ENCODE measurements at places on chromosomes 1 and 21.

GRCh38 chr1:53502641-53503432, 43.6 kb downstream of the DMRTB1 start:
- DNase-seq = no peak

DNA sequence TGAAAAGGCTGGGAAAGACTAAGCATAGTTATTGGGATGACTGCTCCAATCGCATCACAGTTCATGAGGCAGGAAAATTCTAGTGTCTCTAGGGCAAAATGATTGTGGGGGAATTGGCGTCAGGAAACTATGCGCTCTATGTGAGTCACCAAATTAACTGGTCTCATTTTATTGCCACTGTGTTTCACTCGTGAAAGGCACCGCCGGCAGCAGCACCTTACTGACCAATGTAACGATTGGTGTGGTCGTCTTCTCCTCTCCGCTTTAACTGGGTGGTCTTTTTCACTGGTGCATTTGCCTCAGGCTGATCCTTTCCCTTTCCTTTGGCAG, 83.5 kb downstream of the SPAG17 start:
- DNase-seq = no peak

- no peak for DNase-seq
These were observed 210.8 kb upstream of the PLD5 start for GRCh38 chr1:242735323-242735722.

GRCh38 chr1:199151634-199152425, 513.0 kb downstream of the PTPRC start:
- DNase-seq = no peak

- DNase-seq = no peak
These were observed 45.2 kb downstream of the LDLRAD2 start for GRCh38 chr1:21857142-21857839.

GRCh38 chr1:233065685-233066084, 115.3 kb downstream of the NTPCR start:
- DNase-seq = no peak

GRCh38 chr1:225882694-225883615, 775 bp upstream of the TMEM63A start:
- DNase-seq = no peak

GRCh38 chr1:245434280-245434679, 279.5 kb downstream of the KIF26B start:
- no peak for DNase-seq

DNA sequence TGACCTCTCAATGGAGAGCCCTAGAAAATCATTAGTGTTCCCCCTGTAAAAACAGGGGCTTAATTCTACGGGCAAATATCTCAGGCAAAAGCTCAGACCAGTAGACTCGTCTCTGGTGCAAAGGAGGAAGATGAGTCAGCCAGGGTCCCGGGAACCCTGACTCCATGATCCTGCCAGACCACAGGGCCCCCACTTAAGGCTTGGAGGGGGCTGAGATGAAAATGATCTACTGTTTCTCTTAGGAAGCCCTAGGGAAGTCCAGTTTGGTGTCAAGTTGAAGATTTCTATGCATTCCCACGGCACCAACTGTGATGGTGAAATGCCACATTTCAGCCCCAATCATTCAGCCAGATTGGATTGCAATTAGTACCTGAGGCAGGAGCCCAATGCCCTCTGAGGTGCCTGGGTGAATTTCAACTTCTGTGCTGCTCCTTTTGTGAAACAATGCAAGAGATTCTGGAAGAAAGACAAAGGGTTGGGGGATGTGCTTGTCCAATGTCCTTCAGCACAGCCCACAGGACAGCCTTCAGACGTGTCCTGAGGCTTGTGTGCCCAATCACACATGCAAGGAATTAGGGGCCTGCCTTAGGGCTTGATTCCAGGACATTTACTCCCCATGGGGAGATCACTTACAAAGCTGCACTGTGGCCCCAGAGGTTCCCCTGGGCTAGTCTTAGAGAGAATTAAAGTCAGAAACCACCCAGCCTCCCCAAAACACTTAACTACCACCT, 18.1 kb downstream of the NAV1 start:
- no peak for DNase-seq

DNA sequence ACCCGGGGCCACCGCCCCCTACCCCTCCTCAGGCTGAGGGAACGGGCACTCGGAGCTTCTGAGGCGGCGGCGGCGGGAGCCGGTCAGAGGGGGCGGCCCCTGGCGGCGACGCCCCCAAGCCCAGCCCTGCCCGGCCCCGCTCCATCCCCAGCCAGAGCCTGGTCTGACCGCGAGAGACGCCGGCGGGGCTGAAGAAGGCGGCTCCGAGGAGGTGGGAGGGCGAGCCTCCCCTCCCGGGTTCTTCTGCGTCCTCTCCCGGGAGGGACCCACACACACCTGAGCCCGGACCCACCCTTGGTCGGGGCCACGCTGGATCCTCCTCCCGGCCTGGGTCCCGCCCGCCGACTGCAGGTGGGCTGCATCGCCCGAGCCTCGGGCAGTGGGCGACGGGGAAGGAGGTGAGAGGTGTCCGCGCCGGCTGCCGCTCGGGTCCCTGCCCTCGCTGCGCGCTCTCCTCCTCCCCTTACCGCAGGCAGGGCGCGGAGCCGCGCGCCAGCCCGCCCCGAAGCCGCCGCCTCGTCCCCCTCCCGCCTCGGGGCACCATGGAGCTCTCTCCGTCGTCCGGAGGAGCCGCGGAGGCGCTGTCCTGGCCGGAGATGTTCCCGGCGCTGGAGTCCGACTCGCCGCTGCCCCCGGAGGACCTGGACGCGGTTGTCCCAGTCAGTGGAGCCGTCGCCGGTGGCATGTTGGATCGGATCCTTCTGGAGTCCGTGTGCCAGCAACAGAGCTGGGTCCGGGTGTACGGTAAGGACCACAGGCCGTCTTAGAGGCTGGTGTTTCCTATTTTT, at the start of gene RASAL2:
RASAL2 (plus strand) TSS at position 154 of the 788 bp plus-strand sequence; CDS start at position 543, 389 bp downstream.
- peak; percentile 73 for DNase-seq

DNA sequence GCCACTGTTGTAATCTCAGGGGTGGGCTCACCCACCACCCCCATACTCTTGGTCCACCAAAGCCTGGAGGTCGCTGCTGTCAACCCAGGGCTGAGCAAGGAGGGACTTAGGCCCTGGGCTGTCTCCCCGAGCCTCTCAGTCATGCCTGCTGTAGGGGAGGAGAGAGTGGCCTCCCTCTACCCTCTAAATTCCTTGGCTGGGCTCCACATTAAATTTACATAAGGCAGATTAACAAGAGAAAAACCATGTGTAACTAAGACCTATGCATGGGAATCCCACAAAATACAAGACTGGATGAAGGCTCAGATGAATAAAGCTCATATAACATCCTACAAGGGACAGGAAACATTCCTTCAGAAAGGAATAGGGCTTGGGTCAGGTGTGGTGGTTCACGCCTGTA, 1.8 kb upstream of the PIK3CD start:
- no peak for DNase-seq

DNA sequence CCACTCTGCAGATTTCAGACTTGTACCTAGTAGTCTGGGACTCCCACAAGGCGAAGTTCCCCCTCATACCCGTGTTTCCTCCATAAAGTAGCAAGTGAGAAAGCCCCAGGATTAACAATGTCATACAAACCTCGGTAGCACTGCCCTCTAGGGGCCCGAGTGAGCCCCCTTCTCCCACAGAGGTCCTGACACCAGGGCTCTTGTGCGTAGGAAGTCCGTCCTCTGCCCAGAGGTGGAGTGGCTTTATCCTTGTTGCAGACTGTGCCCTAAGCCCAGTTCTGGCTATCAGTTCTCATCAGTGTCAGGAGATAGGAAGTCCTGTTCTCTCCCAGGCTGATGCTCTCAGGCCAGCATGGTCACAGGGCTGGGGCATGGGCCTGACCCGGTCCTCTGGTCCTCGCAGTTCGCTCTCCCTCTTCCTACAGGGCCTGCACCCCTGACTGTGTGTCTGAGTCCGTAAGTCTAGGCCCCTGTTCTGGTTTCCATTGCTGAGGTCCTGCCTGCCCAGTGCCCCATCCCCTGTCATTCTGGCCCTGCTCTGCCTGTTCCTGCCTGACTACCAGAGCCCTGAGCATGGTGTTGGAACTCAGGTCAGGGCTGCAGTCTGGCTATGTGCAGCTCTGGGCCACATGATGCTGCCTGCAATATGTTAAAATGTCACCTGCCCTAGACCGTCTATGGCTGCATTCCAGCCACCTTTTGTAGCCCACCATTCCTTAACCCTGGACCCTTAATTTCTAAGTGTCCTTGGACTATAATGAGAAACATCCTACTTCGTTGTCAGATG, 285.6 kb downstream of the ASTN1 start:
- no peak for DNase-seq

GRCh38 chr1:26164036-26164860, 4.5 kb downstream of the C1orf232 start:
- no peak for DNase-seq

DNA sequence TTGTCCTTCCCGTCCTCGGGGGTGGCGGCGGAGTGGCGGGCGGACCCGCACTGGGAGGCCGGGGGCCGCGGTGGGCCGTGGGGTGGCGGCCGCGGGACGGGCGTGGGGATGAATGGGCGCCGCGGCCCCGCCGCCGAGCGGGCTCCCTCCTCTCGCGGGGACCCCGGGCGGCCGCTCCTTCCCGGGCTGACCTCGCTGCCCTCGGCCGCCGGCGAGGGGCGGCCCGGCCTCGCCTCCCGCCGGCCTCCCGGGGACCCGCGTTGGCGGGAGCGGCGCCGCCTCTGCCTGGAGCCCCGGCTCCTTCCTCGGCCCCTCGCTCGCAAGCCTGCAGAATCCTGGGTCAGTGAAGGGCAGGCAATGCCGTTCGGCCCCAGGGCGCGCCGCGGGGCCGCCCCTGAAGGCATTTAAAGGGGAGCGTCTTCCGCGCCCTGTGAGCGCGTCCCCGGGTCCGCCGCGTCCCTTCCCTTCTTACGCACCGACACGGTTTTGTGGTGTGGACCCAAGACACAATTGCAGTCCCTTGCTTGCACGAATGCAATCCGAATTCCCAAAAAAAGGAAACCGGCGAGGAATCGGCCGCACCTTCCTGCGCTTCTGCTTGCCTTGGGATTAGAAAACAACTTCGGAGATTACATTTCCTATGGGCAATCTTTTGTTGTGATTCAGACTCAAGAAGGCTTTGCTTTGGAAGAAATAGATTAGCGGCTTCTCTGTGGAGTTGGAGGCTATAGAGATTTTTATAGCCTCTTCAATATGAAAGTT, 776 bp downstream of the ITSN1 start:
- DNase-seq = no peak

GRCh38 chr1:109930252-109930993, 19.8 kb downstream of the CSF1 start:
- no peak for DNase-seq

GRCh38 chr1:202187041-202187671, 6.4 kb upstream of the LGR6 start:
- no peak for DNase-seq

GRCh38 chr1:39170731-39171667, 33.5 kb upstream of the MACF1 start:
- DNase-seq = peak; percentile 83

GRCh38 chr1:172554915-172555314, 22.0 kb downstream of the SUCO start:
- DNase-seq = no peak

- DNase-seq = no peak
These were observed 733.4 kb upstream of the B3GALT2 start for GRCh38 chr1:193919827-193920226.

- no peak for DNase-seq
These were observed 41.9 kb downstream of the DDR2 start for GRCh38 chr1:162674034-162674608.

DNA sequence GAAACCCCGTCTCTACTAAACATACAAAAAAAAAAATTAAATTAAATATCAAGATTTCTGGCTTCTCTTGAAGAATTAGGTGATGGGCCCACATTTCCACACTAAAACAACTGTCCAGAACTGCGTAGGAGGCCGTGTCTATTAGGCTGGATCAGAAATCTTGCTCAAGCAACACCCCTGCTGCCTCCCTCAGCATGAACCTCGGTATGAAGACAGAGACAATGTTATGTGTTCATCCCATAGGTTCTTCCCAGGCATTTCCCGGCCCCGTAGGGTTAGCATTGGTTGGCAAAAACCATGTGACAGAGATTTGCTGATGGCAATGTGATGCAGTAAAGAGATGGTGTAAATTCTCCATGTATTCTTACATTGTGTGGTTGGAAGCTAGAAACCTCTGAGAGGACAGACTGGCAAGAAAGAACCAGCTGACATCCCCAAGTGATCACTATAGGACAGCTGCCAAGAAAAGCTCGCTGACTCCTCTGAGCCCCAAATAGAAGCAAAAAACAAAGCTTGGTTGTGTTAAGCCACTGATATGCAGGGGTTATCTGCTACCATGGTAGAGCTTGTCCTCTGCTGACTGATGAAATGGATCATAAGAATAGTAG, 34.5 kb downstream of the EBNA1BP2 start:
- no peak for DNase-seq

- DNase-seq = no peak
These were observed 241.0 kb downstream of the FMN2 start for GRCh38 chr1:240332672-240333071.

GRCh38 chr1:155942578-155943141, 1.2 kb downstream of the RXFP4 start:
- DNase-seq = no peak

- DNase-seq = no peak
These were observed 107.9 kb downstream of the USP25 start for GRCh38 chr21:15837645-15838044.

DNA sequence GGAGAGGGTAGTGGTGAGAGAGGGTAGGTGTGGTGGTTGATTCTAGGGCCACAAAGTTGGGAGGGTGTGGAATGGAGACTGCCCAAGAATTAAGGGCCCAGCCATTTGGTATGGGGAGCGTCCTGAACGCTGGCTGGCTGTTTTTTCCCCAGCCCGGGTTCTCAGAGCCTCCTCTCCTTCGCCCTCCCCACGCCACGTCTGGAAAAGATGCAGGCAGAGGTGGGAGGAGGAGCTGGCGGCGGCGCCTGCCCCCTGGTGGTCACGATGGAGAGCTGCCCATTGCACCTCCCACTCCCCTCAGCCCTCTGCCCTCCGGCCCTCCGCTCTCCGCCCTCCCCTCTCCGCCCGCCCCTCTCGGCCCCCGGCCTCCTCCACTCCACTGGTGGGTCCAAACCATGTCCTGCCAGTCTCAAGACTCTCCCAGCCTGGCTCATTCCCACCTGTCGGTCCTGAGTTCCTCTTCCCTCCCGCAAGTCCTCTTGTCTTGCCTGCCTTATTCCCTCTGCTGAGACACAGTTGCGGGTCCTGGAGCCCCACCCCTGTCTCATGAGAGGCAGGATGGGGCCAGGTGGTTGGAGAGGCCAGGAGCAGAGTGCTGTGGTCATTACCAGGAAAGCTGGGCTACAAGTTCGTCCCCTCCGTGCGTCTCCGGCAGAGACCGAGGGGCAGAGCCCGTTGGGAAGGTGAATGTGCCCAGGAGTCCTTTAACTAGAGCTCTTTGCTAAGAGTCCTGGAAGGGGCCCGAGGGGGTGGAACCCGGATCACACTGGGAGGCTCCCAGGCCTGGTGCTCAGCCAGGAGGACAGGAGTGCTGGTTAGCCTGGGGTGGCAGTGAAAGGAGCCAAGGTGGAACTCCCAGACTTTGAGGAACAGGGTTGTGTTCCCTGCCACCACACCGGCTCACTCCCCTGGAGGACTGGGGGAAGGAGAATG, 22.6 kb downstream of the ETNK2 start:
- peak; percentile 45 for DNase-seq

- DNase-seq = no peak
These were observed 79.3 kb upstream of the LYST start for GRCh38 chr1:235945775-235946570.

- DNase-seq = peak; percentile 83
These were observed 169.7 kb downstream of the PBX1 start for GRCh38 chr1:164728719-164729118.

- DNase-seq = no peak
These were observed 25.5 kb downstream of the CD58 start for GRCh38 chr1:116545359-116545705.

- no peak for DNase-seq
These were observed 4.9 kb downstream of the WNT9A start for GRCh38 chr1:227942716-227943261.
